ENCODE measurements at places on chromosomes 6 and 20.

DNA sequence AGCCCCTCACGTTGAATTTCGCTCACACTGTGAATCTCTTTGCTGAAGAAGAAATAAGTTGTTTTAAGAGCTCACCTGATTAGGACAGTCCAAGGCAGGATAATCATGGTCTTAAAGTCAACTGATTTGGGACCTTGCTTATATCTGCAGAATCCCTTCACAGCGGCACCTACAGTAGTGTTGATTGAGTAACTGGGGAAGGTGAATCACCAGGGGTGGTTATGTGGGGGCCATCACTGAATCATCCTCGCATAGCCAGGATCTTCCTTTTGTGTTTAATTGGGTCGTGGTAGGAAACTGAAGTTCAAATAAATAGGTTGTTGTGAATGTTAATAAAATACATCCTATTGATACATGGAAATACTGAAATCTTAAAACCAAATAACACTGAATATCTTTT is 20.2 kb upstream of the MICA start:
- ATAC-seq, result no peak

GRCh38 chr6:69427882-69428281 is 368.9 kb downstream of the LMBRD1 start:
- ATAC-seq, result no peak

DNA sequence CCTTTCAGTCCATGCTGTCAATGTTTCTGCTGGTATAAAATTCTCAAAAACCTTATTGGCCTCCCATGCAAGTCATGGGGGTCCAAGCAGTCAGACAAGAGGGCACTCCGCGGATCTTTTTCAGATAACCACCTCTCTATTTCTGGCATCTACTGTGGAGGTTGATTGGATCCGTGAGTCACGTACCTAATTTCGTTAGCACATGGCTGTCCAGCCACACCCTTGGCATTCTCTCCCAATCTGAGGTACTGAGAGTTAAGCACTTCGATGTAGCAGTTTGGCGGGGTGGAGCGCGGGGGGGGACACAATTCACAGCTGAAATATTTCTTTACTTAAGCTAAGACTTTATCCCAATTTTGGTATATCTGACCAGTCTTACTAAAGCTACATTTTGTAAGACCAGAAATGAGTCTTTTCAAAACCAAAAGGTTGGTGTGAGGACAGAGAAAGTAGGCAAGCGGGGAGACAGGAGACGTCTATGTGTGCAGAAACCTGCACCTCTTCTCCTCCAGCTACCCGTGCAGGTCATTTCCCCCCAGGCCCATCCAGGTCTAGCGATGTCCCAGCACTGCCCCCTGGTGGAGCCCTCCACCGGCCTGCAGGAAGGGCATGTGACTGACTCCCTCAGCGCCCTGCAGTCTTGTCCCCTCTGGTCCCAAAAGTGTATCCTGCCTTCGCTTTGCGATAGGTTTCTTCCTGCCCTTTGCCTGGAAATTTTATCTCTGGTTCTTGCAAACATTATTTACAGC is 113.1 kb downstream of the ADAT2 start:
- ATAC-seq, result peak; percentile 56

DNA sequence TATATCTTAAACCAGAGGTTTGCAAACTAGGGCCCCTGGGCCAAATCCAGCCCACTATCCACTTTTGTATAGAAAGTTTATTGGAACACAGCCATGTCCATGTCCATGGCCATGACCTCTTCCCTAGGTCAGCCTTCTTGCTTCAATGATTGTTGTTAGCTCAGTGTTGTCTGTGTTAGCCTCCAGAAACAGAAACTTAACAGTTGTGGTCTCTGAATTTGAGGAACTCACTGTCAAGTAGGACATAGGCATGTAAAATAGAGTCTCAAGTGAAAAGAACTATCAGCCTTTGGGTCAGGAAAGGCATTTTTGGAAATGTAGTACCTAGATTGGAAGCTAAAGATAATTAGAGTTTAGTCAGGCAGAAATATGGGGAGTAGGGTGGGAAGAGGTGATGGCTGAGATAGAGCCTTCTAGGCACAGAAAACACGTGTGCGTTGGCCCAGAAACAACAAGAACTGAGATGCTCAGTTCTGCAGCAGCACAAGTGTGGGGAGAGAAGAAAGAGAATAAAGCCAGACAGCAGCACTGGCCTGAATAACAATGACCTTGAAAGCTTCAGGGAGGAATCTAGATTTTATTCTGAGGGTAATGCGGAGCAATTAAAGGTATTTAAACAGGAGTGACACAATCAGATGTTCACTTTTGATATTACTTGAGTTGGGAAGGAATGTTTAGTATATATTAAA is 87.0 kb upstream of the OLIG3 start:
- ATAC-seq, result peak; percentile 57

GRCh38 chr20:48904566-48905296 is 16.8 kb upstream of the ARFGEF2 start:
- peak; percentile 60 for ATAC-seq

- no peak for ATAC-seq
Observed at GRCh38 chr6:99563056-99563723, 5.3 kb downstream of the CCNC start.

GRCh38 chr6:40389254-40389653 is 197.9 kb downstream of the LRFN2 start:
- ATAC-seq, result no peak

DNA sequence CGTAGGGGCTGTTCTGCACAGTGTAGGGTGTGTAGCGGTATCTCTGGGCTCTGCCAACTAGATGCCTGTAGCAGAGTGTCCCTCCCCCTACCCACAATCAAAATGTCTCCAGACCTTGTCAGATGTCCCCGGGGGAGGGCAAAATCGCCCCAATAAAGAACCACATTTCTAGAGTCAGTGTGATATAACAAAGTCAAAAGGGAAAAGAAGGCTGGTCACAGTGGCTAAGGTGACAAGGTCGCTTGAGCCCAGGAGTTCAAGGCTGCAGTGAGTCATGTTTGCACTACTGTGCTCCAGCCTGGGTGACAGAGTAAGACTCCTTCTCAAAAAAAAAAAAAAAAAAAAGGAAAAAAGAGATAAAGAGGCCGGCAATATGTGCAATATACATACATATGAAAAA is 11.7 kb upstream of the CEP43 start:
- ATAC-seq, result no peak

DNA sequence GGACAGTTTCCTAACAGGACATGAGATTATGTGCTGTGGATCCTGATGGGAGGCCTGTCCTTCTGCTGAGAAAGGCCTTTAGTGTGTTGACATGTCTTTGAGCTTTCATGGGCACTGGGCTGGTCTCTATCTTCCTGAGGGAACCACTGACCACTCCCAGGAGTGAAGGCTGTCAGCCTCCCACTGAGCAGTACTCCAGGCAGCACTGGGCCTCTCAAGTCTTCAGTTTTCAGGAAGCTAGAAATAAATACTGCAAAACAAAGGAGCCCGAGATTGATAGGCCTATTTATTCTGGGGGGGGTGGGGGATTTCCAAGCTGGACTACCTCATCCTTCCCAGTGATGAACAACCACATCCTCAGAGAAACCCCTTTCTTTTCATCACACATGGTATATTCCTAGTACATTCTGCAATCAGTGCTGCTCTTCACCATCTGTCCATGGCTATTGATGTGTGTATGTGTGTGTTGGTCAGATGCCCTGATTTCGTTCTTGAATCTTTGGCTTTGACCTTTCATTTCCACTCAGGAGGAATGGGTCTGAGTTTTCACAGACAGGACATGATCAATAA is 180.9 kb upstream of the SPTLC3 start:
- ATAC-seq, result no peak

DNA sequence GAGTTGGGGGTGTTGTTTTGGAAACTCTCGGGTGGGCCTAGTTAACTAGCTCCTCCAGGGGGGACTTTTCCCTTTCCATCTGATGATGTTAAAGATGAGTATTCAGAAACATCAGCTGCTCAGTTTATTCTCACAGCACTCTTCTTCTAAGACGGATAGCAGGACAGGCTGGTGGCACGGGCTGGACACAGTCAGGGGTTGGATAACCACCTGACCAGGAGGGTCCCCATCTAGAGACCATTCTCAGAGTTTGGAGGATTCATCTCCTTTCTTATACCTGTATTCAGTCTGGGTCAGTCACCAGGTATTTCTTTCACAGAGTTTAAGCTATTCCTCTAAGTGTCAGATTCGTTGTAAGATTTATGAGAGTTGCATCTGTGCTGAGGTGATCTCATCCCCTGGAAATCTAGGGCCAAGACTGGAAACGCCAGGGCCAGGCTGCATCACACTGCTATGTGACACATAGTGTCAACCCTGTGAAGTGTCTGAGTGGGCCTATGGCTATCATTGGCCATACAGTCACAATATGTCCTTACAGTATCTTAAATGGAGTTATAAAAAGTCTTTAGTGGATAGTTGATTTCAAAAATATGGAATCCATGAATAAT is 111.7 kb downstream of the FAM50B start:
- ATAC-seq, result no peak

- ATAC-seq, result peak; percentile 67
Observed at GRCh38 chr20:43681468-43681942, 14.6 kb downstream of the MYBL2 start.

DNA sequence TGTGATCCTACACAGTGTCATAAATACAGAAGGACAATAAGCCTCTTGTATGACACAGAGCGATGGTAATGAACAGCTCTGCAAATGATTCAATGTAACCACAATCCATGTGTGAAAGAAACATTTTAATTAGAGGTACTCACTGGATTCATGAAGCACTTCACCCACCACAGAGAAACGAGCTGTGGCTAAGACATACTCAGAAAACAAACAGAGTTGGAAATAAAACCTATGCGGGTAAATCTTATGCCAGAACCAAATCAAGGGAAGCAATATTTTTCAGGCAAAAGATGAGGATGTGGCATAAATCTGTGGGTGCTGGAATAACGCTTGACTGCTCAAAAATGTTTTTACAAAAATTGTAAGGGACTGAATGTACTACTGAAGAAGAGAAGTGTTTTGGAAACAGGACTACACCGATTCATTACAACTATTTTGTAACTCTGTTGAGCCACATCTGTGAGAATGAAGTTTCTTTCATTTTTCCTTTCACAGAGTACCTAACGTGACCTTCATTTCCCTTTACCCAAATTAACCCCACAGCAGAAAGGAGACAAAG is 112.1 kb downstream of the WDR27 start:
- peak; percentile 86 for ATAC-seq

DNA sequence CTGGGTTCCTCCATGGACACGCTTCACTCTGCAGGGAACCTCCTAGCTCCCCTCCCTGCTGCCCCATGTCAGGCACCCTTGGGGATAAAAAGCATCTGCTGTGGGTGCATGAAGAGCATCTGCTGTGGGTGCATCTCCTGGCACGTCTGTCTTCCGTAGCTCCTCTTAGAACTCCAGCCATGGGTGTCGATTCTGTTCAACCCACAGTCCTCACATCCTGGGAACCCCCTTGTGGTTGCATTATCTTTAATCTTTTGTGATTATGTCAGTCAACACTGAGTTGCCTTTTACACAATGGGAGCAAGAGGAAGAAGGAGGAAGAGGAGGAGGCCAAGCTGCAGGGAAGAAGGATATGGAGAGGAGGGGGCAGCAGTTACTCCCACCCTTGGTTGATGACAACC is 24.1 kb upstream of the CCR6 start:
- peak; percentile 19 for ATAC-seq

DNA sequence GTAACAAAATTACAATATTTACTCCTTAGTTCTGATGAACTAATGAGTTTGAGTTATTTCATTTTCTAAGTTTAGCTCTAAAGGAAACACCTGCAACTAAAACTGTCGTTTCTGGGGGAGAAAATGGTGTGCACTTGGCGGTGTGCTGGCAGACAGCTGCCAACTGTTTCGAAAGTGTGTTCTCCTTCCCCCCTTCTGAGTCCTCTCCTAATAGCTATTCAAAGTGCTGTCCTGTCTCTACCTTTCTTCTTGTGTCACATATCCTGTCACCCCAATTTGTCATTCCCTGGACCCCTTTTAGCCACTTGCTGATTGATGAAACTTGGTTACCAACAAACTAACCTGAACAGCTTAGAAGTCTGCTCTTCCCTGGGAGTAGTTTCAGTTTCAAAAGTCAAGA is 4.9 kb upstream of the UBE2J1 start:
- ATAC-seq, result peak; percentile 58

DNA sequence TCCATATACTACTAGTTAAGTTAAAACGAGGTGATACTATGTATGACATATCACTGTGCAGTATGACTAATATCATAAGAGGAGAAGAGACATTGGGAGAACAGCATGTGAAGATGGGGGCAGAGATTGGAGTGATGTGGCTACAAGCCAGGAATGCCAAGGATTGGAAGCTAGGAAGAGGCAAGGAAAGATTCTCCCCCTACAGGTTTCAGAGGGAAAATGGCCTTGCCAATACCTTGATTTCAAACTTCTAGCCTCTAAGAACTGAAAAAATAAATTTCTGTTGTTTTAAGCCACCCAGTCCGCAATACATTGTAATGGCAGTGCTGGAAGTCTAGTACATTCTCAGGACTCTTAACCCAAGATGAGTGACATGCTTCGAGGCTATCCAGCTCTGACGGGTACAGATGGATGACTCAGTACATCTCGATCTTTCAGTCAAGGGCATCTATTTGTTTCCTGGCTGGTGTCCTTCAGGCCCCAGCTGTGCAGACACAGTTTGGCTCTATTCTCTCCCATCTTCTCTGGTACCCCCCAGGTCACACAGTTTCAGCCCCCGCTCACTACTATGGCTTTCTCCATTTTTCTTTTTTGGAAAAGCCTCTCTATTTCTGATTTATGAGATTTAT is 55.5 kb upstream of the THEMIS start:
- ATAC-seq, result no peak

GRCh38 chr6:108561742-108562502 is 1.2 kb downstream of the FOXO3 start:
- ATAC-seq, result no peak

GRCh38 chr6:158388727-158389126 is 76.5 kb downstream of the TULP4 start:
- no peak for ATAC-seq

DNA sequence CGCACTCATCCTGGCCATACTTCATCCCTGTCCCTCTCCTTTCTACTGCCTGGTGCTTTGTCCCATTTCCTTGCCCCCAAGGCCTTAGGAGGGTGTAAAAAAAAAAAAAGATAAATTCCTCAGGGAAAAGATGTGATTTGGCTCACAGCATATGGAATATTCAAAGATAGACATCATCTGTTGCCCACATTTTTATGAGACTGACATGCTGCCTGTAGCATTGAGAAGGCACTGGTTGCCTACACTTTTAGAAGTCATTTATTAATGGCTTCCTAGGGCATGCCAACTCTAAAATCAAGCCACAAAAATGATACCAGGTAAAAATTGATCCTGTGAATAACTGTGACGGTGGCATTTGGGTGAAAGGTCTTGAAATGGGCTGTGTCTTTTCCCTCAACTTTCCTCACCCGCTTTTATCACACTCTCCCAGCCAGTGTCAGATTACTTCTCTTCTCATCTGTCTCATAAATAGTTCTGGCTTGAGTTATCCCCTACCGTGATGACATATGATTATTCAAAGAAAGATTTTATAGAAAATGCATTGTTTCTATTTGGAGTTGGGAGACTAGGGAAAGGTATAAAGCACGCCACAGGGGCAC is 139.4 kb downstream of the CARMIL1 start:
- no peak for ATAC-seq

- ATAC-seq, result no peak
Observed at GRCh38 chr6:95946906-95947305, 68.9 kb upstream of the FUT9 start.

- ATAC-seq, result peak; percentile 72
Observed at GRCh38 chr20:47677635-47678453, 107.4 kb downstream of the SULF2 start.

Data from stimulated activated memory B cell treated with anti-CD40 and anti-IgM and Interleukin-4, amounts not matched to agents 10 μg/mL and 1 μg/mL and 100 μg/mL, for 72 hours (primary cell).